ENCODE measurements at places on chromosomes 1 and 21. TPM values are rescaled to one million over a fixed set of nuclear protein-coding genes. Genes with fewer than 3 reads are reported as not detected.

DNA sequence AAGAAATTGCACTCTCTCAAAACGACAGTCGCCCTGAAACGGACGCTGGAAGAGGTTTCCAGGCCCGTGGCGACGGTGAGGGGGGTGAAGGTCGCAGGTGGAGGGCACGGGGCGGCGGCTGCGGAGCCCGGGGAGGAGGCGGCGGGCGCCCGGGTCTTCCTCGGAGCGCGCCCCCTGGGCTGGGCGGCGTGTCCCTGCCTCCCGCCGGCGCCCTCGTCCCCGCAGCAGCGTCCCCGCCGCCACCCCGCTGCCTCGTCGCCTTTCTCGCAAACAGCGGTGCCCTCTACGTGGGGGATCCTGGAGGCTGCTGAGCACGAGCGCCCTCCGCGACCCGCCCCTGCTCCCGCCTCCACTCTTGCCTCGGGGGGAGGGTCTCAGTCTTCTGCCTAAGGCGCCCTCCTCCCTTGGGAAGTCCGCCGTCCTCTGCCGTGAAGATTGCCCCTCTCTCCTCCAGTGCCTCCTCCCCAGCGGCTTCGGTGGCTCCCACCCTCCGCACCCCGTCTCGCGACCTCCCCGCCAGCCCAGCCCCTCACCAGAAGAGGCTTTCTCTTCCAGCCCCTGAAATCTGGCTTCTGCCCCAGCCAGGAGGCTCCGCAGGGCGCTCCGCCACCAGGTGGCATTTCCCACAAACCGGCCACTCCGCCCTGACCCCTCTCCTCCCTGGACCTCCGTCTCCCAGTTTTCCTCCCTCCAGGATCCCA is 227.4 kb downstream of the SDCCAG8 start:
- DNase-seq, result no peak

DNA sequence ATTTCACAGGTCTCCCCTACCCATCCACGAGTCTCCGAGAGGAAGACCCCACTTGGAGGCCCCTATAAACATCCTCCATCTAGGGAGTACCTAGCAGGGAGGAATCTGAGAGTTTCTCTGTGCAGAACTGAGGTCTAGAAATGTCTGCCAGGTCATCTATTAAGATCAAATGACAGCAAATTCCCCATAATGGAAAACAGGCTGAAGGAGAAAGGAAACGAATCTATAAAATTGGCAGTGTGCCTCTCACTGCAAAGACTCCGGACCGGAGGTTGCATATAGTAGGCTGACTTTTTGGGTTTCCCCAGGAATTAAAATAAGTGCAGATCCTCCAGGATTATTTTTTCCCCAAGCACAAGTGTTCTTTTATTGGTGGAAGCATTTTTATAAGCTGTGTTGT is 57.7 kb downstream of the NMNAT2 start:
- no peak for DNase-seq

DNA sequence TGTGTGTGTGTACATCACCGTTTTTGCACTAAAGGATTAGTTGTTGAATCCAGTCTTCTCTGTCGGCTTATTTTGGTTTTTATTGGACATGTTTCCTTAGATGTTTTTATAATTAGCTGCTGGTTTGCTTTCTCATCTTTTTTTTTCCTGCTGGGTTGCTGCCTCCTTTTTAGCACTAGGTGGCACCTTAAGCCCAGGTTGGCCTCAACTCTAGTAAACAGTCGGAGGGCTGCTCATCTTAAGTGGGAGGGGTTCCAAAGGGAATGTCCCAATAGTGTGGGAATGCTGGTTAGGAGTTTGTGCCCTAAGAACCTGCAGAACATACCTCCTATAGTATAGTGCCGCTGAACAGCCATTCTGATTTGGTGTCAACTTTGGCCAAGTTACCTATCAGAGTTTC is 570.1 kb upstream of the CXADR start:
- DNase-seq, result no peak

GRCh38 chr1:158095737-158096335 is 84.9 kb upstream of the CD1D start:
- peak; percentile 34 for DNase-seq

DNA sequence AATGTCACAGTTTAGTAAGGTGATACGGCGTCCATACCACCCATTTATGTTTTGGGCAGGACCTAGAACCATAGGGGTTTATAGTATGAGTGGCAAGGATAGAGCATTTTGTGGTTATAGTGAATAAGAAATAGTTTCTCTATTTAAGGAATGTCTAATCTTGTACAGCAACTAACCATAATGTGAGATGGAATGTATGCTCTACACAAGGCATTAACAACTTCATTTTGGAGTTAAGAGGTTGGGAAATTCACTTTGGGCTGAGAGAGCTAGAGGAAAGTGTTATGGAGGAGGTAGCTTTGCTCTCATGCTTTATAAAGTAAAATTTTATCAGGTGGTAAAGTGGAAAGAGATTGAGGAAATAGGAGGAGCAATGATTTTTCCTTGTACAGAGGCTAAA is 3.0 kb upstream of the MCL1 start:
- DNase-seq, result no peak

DNA sequence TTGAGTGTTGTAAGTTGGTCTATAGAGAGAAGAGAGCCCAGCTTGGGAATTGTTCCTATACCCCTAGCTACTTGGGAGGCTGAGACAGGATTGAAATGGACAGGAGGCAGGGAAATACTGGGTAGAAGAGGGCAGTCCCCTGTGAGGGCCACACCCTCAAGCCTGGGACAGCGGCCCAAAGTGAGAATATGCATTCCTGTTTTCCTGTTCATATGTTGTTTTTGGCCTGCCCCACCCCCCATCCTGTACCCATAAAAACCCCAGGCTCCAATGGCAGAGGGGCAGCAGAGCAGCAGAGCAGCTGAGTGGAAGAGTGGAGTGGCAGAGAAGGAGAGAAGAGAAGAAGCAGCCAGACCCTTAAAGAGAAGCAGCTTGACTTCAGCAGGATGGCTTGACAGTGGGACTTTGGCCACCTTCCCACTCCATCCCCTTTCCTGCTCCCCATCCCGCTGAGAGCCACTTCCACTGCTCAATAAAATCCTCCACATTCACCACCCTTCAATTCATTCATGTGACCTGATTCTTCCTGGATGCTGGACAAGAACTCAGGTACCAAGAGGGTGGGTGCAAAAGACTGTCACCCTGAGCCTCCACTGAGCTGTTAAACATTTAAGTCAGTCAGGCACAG is 70.6 kb upstream of the PUM1 start:
- no peak for DNase-seq

- DNase-seq, result no peak
Observed at GRCh38 chr1:110556471-110556807, 37.5 kb upstream of the KCNA10 start.

- no peak for DNase-seq
Observed at GRCh38 chr1:62726011-62726442, 37.8 kb upstream of the DOCK7 start.

DNA sequence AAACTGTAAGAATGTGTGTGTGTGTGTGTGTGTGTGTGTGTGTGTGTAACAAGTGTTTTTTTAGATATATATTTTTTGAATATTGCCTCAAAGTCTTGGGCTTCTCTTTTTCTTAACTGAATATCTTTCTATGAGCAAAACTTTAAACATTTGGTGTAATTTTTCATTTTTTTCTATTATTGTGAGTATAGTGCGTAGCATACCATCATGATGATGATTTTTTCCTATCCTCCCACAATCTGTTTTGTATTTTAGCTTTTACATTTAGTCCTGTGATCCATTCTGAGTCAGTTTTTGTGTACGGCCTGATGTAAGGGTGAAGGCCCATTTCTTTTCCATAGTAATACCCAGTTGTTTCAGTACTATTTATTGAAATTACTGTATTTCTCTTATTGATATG is 680.6 kb downstream of the TTLL7 start:
- no peak for DNase-seq

- DNase-seq, result no peak
Observed at GRCh38 chr1:78096017-78096416, 50.3 kb downstream of the GIPC2 start.

DNA sequence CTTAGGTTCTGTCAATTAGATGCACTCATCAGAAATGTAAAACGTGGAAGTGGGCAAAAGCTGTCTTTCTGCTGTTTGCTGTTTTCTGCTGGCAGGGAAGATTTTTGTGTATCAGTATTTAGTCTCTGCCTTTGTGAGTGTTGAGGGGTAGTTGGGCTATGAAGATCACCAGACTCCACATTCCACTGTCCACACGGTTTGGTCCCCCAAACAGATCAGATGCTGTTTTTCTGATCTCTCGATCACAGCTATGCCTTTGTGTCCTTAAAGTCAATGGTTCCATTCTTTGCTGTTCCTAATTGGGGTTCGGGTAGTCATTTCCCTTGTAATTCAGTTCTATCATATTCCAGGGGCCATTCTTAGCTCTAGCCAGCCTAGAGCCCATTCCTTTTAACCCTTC is 27.0 kb upstream of the NPL start:
- no peak for DNase-seq

- no peak for DNase-seq
Observed at GRCh38 chr1:179205284-179205683, 24.2 kb downstream of the ABL2 start.

- DNase-seq, result no peak
Observed at GRCh38 chr1:157819896-157820295, at the start of gene FCRL1. FCRL1 (minus strand) TSS chr1:157820120; CDS start chr1:157820037, 83 bp downstream.

FCRLB gene
- 2.5 TPM for polyA plus RNA-seq

TRAPPC3 gene
- 42.9 TPM for polyA plus RNA-seq

CD1D gene
- 62.8 TPM for polyA plus RNA-seq

OLFM3 gene
- not detected for polyA plus RNA-seq

WLS gene
- 5.6 TPM for polyA plus RNA-seq

OLFML3 gene
- 2.6 TPM for polyA plus RNA-seq

MYBPH gene
- polyA plus RNA-seq, result 0.09 TPM
